ENCODE measurements at places on chromosomes 7 and 10. TPM values are rescaled to one million over a fixed set of nuclear protein-coding genes. Genes with fewer than 3 reads are reported as not detected.

DOCK4 gene
- polyA plus RNA-seq = 0.47 TPM

GPR37 gene
- not detected for polyA plus RNA-seq

AP4M1 gene
- polyA plus RNA-seq = 4.3 TPM

VWDE gene
- not detected for polyA plus RNA-seq

SRGN gene
- 298 TPM for polyA plus RNA-seq

ANKRD30A gene
- not detected for polyA plus RNA-seq

- DNase-seq = no peak
Observed at GRCh38 chr7:98369726-98370125, 31.2 kb downstream of the BAIAP2L1 start.

GRCh38 chr7:117673839-117674238 lies 194.0 kb downstream of the CFTR start:
- no peak for DNase-seq

- no peak for DNase-seq
Observed at GRCh38 chr10:27884185-27884641, 114.7 kb downstream of the ODAD2 start.

- DNase-seq = no peak
Observed at GRCh38 chr7:37295401-37295800, 153.3 kb downstream of the ELMO1 start.

DNA sequence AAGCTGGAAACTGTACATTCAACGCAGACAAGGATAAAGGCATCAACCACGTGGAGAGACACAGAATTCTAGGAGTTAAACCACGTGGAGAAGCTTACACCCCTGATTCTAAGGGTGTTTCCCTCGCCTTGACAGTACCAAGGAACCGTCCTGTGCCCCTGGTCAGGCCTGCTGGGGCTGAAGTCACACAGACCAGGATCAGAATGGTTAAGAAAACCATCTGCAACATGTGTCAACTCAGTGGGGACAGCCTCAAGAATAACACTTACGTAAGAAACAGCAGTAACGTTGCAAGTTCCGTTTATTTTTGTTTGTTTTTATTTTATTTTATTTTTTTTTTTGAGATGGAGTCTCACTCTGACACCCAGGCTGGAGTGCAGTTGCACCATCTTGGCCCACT lies 55.6 kb downstream of the CHST15 start:
- no peak for DNase-seq

DNA sequence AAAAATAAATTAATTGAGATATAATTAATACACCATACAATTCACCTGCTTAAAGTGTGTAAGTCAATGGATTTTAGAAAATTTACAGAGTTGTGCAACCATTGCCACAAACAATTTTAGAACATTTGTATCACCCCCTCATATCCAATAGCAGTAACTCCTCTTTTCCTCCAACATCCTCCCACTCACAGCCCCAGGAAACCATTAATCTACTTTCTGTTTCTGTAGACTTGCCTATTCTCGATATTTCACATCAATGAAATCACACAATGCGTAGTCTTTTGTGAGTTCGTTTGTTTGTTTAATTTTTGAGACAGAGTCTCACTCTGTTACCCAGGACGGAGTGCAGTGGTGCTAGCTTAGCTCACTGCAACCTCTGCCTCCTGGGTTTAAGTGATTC lies 13.7 kb upstream of the HERC4 start:
- no peak for DNase-seq

GRCh38 chr10:91564026-91564425 lies 68.8 kb downstream of the PPP1R3C start:
- no peak for DNase-seq

GRCh38 chr10:119786117-119786769 lies 60.4 kb downstream of the INPP5F start:
- no peak for DNase-seq

GRCh38 chr10:7792541-7792940 lies 4.6 kb downstream of the ATP5F1C start:
- DNase-seq = no peak

DNA sequence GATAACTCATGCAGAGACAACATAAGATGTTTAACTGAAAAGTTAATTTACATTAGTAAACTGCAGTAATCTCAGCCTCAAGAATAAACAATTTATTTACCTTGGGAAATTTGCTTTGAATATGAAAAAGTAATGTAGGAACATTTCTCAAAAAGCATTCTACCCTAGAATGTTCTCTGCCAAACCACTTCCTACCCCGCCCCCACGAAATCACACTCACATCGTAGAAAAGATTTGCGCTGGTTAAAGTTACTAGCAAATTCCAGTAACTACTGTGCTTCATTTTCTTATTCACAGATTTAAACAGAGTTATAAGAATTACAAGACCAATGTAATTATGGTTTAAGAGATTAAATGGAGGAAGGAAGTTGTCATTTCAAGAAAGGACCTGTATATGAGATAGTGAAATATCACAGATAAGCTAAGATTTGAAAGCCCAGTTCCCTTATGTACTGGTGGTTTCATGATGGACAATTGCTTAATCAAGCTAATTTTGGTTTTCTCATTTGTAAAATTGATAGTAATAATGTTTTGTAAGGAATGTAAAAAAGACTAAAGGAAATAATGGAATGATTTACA lies 175.4 kb downstream of the GNAI1 start:
- DNase-seq = no peak

- DNase-seq = no peak
Observed at GRCh38 chr10:82889728-82890127, 1014.7 kb downstream of the NRG3 start.

DNA sequence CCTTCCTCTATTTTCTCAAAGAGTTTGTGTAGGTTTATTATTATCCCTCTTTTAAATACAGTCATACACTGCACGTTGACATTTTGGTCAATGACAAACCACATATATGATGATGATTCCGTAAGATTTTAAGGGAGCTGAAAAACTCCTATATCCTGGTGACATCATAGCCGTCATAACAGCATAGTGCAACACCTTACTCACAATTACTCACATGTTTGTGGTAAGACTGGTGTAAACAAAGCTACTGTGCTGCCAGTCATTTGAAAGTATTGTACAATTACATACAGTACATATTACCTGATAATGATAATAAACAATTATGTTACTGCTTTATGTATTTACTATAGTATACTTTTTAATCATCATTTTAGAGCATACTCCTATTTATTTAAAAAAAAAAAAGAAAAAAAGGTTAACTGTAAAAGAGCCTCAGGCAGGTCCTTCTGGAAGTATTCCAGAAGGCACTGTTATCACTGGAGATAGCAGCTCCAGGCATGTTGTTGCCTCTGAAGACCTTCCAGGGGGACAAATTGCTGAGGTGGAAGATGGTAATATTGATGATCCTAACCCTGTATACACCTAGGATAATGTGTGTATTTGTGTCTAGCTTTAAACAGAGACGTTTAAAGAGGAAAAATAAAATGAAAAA lies 123.3 kb upstream of the CDK1 start:
- no peak for DNase-seq

Measured in CD4-positive, alpha-beta memory T cell (primary cell).